ENCODE measurements at places on chromosomes 3 and 15.
A peak's percentile ranks its signal among the peaks of the same experiment; 100 is the strongest.

DNA sequence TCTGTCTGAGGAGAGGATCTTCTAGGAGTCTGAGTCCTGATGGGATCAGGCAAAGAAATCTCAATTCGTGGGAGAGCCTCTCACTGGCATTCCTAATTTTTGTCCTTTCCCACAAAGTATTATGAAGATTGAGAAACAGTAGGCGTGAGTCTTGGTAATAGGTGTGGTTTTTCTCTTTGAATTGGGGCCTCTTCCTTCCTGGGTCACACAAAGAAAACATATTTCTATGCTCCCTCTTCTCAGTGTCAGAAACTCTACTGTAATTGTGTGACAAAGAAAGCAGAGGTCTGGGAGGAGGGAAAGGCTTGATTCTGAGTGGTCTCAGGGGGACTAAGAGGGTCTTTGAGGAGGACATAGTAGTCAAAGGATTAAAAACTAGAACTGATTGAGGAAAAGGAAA lies 6.0 kb downstream of the GABRR3 start:
- DNase-seq = no peak

DNA sequence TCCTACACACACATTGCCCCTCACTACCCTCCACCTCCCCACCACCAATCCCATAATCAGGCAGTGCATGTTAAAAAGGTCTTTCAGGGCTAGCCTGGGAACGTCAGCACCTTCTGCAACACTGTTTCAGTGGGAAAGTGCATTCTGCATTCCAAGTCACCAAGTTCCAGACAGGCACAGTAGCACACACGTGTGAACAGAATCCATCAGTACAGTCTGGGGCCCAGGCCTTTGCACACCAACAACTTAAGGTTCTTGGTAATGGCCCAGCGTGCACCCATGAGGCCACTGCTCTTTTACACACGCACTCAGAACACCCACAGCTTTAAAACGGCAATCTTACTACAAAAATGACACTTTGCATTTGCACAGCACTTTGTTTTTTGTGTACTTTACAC lies 1.2 kb downstream of the ANXA2 start:
- no peak for DNase-seq

GRCh38 chr3:162521669-162522068 lies 1025.1 kb downstream of the OTOL1 start:
- no peak for DNase-seq

DNA sequence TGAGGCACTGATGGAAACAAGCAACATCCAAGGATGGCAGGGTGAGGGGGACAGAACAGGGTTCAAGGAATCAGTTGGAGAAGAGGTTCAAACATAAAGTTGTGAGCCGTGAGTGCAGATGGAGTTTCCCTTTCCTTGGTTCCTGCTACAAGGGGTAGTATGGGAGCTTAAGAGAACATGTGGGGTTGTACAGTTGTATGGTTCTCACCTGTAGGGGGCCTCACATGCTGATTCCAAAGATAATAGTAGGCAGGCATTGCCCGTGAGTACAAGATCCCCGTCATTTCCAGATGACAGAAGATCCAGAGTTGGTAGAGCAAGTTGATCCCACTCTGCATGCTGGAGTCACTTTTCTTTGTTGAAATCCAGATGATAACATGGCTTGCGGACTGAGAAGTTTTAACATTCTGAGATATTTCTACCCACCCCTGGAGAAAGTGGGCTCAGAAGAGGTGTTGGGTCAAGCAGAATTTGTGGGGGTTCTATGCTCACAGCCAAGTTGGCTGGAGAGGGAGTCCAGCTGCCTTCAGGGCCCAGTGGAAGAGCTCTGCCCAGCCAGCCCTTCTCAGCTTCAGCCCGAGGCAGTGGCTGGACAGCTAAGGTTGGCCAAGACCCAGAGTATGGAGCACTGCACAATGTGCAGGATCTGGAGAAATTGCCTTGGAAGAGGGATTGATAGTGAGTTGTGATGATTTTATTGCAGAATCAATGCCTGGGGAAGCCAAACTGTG lies 141.8 kb downstream of the THSD4 start:
- no peak for DNase-seq

DNA sequence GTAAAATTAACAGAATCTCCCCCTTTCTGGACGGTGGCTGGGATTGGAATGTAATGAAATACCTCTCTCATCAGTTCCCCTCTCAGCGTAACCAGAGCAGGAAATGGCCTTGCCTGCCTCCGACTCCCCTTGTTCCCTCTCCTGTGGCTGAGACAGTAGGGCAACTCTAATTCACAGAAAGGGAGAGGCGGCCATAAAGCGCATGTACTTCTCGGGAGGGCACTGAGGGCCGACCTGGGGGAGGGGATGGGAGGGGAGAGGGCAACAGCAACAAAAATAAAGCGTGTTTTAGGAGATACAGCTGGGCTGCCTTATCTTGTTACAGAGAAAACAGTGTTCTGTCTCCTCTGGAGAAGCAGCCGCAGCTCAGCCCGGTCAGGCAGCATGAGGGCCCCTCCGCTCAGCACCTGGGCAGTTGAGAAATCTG lies 783.3 kb upstream of the ARRDC4 start:
- no peak for DNase-seq

- no peak for DNase-seq
Measured at GRCh38 chr15:48406911-48407310, 75.7 kb downstream of the DUT start.

GRCh38 chr3:83765956-83766355 lies 1192.8 kb upstream of the CADM2 start:
- DNase-seq = no peak

DNA sequence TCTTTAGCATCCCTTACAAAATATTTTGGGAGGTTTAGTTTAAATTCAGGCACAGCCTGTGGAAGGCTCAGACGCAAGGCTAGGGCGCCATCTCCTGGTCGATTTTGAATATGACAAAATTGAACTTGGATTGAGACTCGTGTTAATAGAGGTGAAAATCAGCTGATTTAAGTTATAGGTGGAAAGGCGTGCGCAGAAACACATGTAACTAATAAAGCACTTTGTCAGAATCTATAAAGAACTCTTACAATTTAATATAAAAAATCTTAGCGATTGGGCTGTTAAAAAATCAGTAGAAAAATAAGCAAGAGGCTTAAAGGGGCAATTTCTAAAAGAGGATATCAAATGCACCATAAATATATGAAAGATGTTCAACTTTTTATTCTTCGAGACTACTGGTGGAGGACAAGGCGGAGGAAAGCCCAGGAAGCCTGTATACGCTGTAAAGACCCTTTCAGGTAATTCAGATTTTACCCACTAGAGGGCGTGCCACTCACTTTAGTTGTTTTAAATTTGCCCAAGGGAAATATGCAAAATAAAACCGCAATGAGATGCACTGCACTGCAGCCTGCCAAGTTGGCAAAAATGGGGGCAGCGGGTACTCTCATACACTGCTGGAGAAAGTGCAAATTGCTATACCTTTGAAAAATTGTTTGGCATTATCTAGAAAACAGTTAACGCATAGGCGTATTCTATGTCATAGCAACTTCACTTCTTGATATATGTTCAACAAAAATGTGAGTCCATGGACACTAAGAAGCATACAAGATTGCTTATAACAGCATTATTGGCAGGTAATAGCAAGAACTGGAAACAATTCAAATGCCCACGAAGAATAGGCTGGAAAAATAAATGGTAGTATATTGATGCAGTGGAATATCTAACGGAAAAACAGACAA lies 64.7 kb downstream of the SLC30A4 start:
- peak; percentile 81 for DNase-seq

- no peak for DNase-seq
Measured at GRCh38 chr15:89335298-89336041, 846 bp upstream of the POLG start.

- DNase-seq = no peak
Measured at GRCh38 chr3:143036557-143036956, 35.2 kb downstream of the U2SURP start.

DNA sequence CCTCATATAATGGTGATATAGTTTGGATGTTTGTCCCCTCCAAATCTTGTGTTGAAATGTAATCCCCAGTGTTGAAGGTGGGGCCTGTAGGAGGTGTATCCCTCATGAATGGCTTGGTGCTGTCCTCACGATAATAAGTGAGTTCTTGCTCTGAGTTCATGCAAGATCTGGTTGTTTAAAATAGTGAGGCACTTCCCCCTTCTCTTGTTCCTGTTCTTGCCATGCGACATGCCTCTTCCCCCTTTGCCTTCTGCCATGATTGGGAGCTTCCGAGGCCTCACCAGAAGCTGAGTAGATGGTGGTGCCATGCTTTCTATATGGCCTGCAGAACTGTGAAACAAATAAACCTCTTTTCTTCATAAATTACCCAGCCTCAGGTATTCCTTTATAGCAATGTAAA lies 39.2 kb downstream of the REC114 start:
- no peak for DNase-seq

GRCh38 chr3:158713094-158713499 lies 19.2 kb downstream of the RARRES1 start:
- DNase-seq = no peak

DNA sequence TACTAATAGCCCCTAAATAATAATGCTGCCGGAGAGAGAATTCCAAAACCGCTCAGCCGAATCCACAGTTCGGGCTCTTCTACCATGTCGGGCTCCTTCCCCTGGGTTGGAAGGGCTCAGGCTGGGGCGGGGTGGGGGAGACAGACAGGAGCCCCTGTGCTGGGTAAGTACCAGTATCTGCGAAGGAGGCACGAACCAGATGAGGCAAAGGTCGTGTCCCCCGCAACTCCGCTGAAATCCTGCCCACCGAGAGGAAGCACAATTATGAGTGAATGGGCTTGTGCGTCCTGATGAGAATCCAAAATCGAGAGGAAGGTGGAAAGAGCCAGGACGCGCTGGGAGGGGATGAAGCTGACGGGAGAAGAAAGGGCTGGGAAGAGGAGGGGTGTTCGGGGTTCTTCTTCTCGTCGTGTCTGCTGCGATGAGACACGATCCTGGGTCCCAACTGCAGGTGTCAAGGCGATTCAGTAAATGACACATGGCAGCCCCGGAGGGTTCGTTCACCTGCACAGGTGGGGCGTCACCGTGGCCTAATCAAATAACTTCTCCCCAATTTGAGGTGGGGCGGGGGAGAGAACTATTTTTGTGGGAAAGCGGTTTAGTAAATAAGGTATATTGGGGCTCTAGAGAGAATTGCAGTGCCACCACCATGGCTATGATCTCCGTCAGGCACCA lies 707 bp upstream of the FAM81A start:
- no peak for DNase-seq

DNA sequence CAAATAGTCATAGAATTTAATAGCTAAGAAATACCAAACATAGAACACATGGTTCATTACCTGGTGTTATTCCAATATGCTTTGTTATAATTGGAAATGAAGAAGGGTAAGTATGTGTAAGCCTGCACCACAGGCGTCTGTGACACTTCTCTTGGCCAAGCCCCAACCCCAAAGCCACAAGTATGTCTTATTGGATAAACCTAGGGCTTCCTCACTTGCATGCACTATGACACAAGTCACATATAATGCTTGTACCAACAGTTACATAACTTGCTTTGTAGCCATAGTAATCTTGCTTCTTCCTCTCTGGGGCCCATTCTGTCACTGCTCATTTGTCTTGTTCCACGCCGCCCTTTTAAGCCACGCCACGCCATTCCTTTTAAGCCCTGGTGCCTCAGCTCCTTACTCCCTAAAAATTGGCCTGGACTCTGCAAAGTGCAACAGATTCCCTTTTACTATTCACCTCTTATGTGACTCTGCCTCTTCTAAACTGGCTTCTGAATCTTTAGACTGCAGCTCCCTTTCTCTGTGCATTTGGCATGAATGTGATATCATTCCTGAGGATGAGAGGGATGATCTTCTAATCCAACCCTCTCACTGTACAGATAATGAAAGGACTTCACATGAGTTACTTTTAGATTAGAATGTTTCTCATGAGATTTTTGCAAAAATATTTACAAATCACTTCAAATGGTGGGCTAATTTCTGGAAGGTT lies 48.1 kb upstream of the EPHA3 start:
- no peak for DNase-seq

- DNase-seq = no peak
Measured at GRCh38 chr3:141240687-141241615, 9.3 kb downstream of the PXYLP1 start.

GRCh38 chr3:61600195-61600594 lies 38.8 kb downstream of the PTPRG start:
- no peak for DNase-seq

GRCh38 chr3:132083583-132084279 lies 48.9 kb upstream of the CPNE4 start:
- DNase-seq = no peak

GRCh38 chr3:49121132-49121736 lies 611 bp upstream of the USP19 start:
- no peak for DNase-seq

DNA sequence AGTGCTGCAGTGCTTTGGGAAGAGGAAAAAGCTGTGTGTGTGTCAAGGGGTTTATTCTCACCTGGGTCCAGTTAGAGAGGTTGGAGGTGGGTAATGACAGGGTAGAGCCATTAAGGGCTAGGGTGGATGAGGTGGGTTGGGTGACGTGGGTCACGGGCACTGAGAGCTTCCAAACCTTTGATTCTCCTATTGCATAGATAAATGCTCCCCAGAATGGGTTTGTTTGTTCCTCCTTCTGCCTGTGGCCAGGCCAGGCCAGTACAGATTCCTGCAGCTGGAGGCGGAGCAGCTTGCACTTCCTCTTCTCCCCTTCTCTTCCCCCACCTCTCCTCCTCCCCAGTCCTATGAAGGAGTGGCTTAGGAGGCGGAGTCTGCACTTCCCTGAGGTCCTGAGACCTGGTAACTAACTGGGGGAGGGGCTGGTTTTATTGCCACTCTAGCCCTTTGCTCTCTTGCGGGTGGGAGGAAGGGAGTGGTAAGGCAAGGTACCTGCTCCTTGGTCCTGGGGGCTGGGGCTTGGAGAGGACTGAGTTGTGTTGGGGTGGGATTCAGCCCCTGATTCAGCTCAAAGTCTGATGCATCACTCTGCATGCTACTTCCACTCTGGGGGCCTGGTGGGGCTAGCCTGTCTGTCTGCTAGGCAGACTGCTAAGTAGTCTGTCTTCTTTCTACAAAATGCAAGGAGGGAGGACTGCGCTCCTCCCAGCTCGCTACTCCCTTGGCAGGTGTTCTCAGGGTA lies 3.5 kb downstream of the SPINT1 start:
- DNase-seq = peak; percentile 73

- DNase-seq = no peak
Measured at GRCh38 chr3:173659972-173660371, 262.4 kb downstream of the NLGN1 start.

GRCh38 chr15:58593870-58594269 lies 155.6 kb downstream of the ADAM10 start:
- DNase-seq = peak; percentile 12

GRCh38 chr3:105385179-105385578 lies 18.5 kb downstream of the ALCAM start:
- DNase-seq = no peak
